Prostate gland (tissue), 2 donors: ENCODE measurements at places on chromosomes 1 and 21. TPM values are rescaled to one million over a fixed set of nuclear protein-coding genes. Genes with fewer than 3 reads are reported as not detected.

DNA sequence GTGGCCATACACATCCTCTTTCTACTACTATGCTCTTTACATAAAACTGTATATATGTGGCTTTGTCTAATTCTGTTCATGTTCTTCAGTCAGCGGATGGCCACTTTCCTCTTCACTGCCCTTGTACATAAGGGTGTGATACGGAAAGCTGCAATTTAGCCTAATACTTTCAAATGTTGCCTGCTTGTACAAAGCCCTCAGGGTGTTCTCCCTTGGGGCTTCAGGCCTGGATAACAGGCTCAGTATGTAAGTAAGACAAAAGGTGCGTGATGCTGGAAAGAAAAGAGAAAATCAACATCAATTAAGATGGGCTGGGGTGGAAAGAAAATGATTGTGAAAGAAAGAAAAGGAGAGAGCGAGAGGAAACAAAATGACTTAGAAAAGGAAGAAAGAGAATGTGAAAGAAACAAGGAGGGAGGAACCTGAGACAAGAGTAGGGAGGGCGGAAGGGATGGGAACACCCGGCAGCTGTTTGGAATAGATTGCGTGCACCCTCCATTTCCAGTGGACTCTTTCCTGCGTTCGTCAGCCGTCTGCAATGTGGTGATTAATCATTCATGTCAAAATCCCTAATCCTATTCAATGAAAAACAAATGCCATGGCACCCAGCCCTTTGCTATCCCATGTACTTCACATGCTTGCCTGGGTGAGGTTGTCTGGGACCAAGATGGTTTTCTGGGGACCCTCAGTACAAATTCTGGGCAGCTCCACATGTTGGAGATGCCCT, 553.6 kb downstream of the NUF2 start:
- DNase-seq, result no peak

GRCh38 chr1:110337704-110338308, 1.4 kb upstream of the RBM15 start:
- DNase-seq, result peak; percentile 33

GRCh38 chr1:230441183-230442029, 15.3 kb upstream of the PGBD5 start:
- DNase-seq, result no peak

- no peak for DNase-seq
These were observed 16.9 kb downstream of the CROCC start for GRCh38 chr1:16938351-16939321.

GRCh38 chr1:108913105-108913948, 36.5 kb downstream of the GPSM2 start:
- no peak for DNase-seq

DNA sequence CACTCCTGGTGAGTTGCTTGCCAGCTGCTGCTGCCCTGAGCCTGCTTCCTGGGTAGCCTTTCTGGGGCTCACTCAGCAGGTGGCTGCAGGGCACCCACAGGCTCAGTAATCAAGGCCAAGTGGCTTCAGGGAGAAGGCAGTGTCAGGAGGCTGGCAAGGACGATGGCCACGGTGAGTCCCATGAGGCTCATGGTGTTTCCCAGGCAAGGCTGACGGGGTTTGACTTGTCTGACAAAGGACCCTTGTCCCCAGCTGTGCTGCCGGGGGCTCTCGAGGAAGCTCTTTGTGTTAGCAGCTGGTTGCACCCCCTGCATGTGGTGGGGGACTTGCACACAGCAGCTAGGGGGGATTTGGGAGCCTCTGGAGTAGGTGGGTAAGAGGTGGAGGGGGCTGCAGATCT, 190.5 kb upstream of the C1orf174 start:
- DNase-seq, result no peak

GRCh38 chr1:199029401-199029800, 390.6 kb downstream of the PTPRC start:
- DNase-seq, result no peak

- DNase-seq, result no peak
These were observed 13.8 kb downstream of the ALG14 start for GRCh38 chr1:95058974-95059373.

GRCh38 chr21:24204641-24205040, 1402.6 kb downstream of the MRPL39 start:
- DNase-seq, result no peak

The KRTAP21-2 gene
- total RNA-seq, result not detected

The C1orf94 gene
- total RNA-seq, result 2.3 TPM
